ENCODE measurements at places on chromosomes 12 and 14. TPM values are rescaled to one million over a fixed set of nuclear protein-coding genes. Genes with fewer than 3 reads are reported as not detected.

RAD51AP1 gene
- 39.4 TPM for total RNA-seq

RNASE7 gene
- not detected for total RNA-seq

LRRIQ1 gene
- total RNA-seq = 1.3 TPM

KLHL33 gene
- total RNA-seq = 0.17 TPM

GRIN2B gene
- 1.6 TPM for total RNA-seq

DNA sequence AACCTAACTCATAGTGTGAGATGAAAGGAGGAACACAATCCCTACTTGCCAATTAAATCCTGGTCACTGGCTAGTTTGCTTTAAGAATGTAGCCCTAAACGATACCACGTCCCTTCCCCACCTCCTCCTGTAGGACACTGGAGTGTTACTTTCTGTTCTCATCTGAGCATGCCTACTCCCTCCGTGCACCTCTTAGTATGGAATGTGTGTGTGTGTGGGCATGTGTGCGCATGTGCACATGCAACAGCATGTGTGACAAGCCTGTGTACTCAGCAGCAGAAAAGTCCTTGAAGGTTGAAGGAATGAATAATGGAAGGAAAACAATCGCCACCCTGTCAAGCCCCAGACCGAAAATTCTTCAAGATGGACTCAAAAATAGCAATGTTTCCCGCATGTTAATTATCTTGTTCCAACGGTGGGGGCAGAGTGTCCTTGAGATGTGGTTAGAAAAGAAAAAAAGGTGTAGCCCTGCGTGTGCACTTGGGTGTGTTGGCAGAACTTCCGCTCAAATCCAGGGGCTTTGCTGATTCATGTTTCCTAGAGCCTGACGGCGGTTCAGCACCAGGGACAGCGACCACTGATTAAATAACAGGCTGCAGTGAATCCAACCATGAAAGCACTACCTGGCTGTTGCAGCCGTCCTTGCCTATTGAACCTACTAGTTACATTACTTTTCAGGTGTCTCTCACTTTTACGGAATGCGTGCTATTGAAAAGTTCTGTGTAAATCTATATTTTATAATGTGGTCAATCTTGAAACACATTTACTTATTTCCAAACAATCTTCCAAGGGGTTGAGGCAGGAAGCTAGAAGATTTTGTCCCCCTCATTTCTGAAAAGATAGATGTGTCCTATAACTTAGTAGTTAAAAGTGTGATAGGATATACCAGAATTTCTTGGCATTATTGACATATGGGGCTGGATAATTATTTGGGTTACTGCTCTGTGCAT, 79.8 kb downstream of the SRRM4 start:
- DNase-seq = peak; percentile 85
- no peak overlapping the region for H3K27ac ChIP-seq
- H3K36me3 ChIP-seq = no peaks in the 10 kb centered on the region
- H3K4me1 ChIP-seq = peaks cover 13% of the 10 kb centered on the region
- no peak overlapping the region for H3K4me3 ChIP-seq

DNA sequence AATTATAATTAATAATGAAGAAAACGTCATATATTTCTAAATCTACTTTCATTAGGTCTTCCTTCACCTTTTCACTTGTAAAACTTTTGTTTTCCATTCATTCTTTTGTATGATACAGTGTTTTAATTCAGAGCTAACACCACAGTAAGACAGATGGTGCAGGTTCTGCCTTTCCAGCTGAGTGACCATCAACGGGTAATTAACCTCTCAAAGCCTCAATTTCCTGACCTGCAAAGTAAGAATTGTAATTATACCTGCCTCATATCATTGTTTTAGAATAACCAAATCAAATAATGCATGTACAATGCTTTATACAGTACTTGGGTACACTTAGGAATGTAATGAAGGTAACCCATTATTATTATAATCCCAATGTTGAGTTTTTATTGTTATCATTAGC, 157.6 kb downstream of the FOXA1 start:
- H3K27ac ChIP-seq = no peak overlapping the region
- peaks cover 11% of the 10 kb centered on the region for H3K36me3 ChIP-seq
- DNase-seq = no peak
- no peaks in the 10 kb centered on the region for H3K27me3 ChIP-seq

DNA sequence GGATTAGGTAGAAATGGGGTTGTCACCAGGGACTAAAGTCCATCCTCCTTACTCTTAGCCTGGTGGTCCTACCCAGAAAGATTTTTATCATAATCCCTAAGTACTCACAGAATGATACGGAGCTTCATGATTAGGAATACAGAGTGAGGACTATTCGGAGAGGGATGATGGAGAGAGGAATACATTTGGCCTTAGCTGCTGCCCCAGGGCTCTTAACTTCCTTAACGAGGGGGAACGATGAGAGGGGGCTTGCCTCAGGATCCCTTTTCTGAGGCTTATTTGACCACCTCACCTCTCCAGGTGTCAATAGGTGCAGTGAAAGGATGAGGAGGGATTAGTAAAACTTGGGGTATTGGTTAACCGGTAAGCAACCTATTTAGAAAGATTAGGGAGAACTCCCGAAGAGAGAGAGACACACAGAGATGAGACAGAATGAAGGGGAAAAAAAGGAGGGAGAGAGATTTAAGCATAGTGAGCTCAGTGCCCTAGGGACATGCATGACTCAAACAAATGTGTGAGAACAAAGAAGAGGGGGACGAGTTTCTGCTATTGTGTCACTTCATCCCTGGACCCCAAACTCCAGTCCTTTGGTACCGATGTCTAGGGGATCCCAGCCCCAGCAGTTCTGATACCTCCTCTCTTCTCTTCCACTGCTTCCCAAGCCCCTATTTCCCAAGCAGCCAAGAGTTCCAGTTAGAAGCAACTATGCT, 1.1 kb downstream of the NFE2 start:
- peak overlapping the region; percentile 68 for H3K4me3 ChIP-seq
- no peaks in the 10 kb centered on the region for H3K36me3 ChIP-seq
- peaks cover 15% of the 10 kb centered on the region for H3K27me3 ChIP-seq
- H3K27ac ChIP-seq = no peak overlapping the region
- H3K4me1 ChIP-seq = peaks cover 52% of the 10 kb centered on the region

DNA sequence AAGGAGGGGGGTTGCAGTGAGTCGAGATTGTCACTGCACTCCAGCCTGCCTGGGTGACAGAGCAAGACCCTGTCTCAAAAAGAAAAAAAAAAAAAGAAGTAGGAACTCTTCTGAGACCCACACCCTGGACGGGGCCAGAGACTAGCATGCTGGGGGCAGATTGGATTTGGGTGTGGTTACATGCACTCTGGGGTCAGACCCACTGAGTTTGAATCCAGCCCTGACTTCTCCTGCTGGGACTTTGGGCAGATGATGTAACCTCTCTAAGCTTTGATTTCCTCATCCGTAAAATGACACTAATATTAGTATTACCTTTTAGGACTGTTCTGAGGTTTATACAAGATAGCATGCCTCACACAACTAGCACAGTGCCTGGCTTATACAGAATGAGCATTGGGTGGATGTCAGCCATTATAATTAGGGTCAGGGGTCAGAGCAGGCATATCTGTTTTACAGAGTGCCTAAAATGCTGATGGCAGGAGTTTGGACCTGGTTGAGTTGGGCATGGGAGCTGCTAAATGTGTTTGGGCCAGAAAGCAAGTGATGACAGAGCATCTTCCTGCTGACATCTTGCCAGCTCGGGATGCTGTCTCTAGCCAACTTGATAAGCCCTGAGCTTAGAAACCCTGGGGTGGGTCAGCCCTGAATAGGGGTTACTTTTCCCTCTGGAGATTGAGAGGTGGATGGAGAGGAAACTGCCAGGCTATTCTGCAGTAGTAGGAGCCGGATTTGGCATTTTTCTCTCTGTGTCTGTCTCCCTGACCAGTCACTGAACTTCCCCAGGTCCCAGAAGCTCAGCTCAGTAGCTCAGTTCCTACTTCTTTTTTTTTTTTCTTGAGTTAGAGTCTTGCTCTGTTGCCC, 15.5 kb downstream of the TPCN1 start:
- no peak for DNase-seq
- no peak overlapping the region for H3K4me3 ChIP-seq
- no peaks in the 10 kb centered on the region for H3K27me3 ChIP-seq
- peaks cover 50% of the 10 kb centered on the region for H3K4me1 ChIP-seq
- no peak overlapping the region for H3K27ac ChIP-seq

- no peak for DNase-seq
- H3K4me1 ChIP-seq = peaks cover 35% of the 10 kb centered on the region
- H3K4me3 ChIP-seq = no peak overlapping the region
- H3K36me3 ChIP-seq = peaks cover 14% of the 10 kb centered on the region
- peak overlapping the region; percentile 63 for H3K27ac ChIP-seq
Observed at GRCh38 chr14:73726025-73726961, 12.1 kb upstream of the PNMA1 start.

DNA sequence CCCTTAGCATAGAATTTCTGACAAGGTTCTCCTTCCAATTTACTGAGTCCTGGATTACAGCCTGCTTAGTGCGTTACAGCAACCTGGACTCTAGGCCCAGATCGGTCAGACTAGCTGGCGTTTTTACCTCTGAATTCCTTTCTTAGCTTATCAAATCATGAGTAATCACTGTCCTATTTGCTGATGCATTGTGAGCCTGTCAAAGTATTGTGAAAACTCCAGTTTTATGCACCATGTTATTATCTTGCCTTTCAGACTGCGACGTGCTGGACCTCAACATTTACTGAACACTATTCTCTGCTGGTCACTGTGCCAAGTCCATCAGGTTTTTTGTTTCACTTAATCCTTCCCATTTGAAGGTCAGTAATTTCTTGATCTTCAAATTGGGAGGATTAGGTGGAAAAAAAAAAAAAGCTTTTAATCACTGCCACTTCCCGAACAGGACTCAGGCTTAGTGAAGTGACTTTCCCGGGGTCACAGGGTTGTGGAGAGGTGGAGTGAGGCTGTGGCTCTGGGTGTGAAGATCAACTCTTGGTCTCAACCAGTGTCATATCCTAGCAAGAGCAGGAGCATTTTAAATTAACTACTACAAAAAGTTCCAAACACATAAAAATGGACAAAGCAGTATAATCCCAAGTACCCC, 31.2 kb downstream of the FBXO21 start:
- DNase-seq = no peak
- H3K36me3 ChIP-seq = peaks cover 66% of the 10 kb centered on the region
- no peaks in the 10 kb centered on the region for H3K27me3 ChIP-seq
- no peak overlapping the region for H3K4me3 ChIP-seq
- H3K4me1 ChIP-seq = peaks cover 3% of the 10 kb centered on the region

- no peak overlapping the region for H3K27ac ChIP-seq
- no peaks in the 10 kb centered on the region for H3K36me3 ChIP-seq
- no peaks in the 10 kb centered on the region for H3K27me3 ChIP-seq
- H3K4me3 ChIP-seq = no peak overlapping the region
- peaks cover 50% of the 10 kb centered on the region for H3K4me1 ChIP-seq
Observed at GRCh38 chr12:94289461-94290312, 141.3 kb downstream of the PLXNC1 start.

DNA sequence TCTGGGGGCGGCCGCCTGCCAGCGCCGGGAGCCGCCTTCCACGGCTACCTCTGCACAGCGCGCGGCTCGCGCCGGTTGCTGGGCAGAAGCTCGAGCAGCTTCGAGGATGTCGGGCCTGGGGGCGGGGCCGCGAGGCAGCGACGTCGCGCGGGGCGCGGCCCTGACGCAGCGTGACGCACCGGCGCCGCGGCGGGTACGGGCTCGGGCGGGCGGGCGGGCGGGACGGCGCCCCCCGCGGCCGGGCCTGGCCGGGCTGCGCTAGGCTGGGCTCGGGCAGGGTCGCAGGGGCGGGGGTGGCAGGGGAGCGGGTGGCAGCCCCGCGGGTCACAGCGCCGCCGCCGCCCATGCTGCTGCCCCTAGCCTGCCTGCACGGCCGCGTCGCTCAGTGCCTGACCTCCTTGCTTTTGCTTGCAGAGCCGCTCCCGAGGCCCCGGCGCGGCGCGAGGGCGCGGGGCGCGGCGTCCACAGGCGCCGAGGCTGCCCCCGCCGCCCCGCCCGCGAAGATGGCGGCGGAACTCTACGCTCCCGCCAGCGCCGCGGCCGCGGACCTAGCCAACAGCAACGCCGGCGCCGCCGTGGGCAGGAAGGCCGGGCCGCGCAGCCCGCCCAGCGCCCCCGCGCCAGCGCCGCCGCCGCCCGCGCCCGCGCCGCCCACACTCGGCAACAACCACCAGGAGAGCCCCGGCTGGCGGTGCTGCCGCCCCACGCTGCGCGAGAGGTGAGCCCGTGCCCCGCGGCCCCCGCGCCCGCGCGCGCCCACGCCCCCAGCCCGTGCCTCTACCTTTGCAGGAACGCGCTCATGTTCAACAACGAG, at the start of gene BTBD6:
Gene BTBD6 (plus strand): TSS at position 166 of the 814 bp plus-strand sequence. CDS start 179 bp downstream, at position 345.
- DNase-seq = peak; percentile 73
- peaks cover 5% of the 10 kb centered on the region for H3K4me1 ChIP-seq
- H3K27me3 ChIP-seq = no peaks in the 10 kb centered on the region
- peak within 1 kb of the TSS; percentile 72 for H3K27ac ChIP-seq
- peak within 1 kb of the TSS; percentile 75 for H3K4me3 ChIP-seq

GRCh38 chr12:123987022-123987421, 14.0 kb downstream of the ZNF664 start:
- H3K27ac ChIP-seq = no peak overlapping the region
- H3K4me3 ChIP-seq = no peak overlapping the region
- no peaks in the 10 kb centered on the region for H3K27me3 ChIP-seq
- H3K36me3 ChIP-seq = peaks cover 16% of the 10 kb centered on the region
- DNase-seq = no peak

- DNase-seq = no peak
- 0 out of 2 replicates have a peak, but pooled peaks cover under 1% of the 10 kb centered on the region for H3K36me3 ChIP-seq
- H3K4me3 ChIP-seq = no peak overlapping the region
- H3K27me3 ChIP-seq = no peaks in the 10 kb centered on the region
- H3K27ac ChIP-seq = no peak overlapping the region
- no peaks in the 10 kb centered on the region for H3K4me1 ChIP-seq
Observed at GRCh38 chr14:28902930-28903329, 136.3 kb downstream of the FOXG1 start.

DNA sequence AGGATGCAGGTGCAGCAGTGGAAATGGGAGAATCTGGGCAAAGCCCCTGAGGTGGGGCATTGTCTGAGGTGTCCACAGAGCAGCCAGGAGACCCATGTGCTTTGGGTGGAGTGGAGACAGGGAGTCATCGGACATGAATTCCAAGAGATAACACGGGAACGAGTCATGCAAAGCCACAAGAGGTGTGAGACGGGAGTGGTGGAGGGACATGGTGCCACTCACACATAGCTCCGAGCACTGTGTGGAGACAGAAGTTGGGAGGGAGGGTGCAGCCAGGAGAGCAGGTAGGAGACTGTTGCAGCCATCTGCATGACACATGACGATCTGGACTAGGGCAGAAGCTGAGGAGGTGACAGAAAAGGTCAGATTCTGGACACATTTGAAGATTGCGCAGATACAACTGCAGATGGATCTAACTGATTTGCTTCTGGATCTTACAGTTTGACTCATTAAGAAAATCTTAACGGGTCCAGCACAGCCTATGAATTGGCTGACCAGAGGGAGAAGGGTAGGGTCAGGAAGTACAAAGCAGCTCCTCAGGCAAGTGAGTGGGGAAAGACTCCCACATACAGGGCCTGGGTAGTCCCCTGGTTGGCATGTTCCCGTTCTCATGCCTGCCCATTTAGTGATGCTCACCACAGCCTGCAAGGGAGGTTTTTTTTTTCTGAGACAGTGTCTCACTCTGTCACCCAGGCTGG, 379.8 kb downstream of the FUT8 start:
- H3K36me3 ChIP-seq = no peaks in the 10 kb centered on the region
- H3K4me1 ChIP-seq = no peaks in the 10 kb centered on the region
- H3K27ac ChIP-seq = no peak overlapping the region
- no peak overlapping the region for H3K4me3 ChIP-seq
- no peaks in the 10 kb centered on the region for H3K27me3 ChIP-seq

- H3K27ac ChIP-seq = no peak overlapping the region
- DNase-seq = no peak
- peaks cover 9% of the 10 kb centered on the region for H3K4me1 ChIP-seq
- no peaks in the 10 kb centered on the region for H3K27me3 ChIP-seq
Observed at GRCh38 chr14:44297437-44297836, 209.6 kb downstream of the FSCB start.

- H3K27ac ChIP-seq = no peak overlapping the region
- peaks cover 9% of the 10 kb centered on the region for H3K27me3 ChIP-seq
- peaks cover 44% of the 10 kb centered on the region for H3K4me1 ChIP-seq
- DNase-seq = peak; percentile 62
- H3K36me3 ChIP-seq = no peaks in the 10 kb centered on the region
Observed at GRCh38 chr14:68691031-68691791, 101.7 kb downstream of the ZFP36L1 start.

Measured in WTC11 (cell line).